Thoracic aorta endothelial cell (primary cell): ENCODE measurements at places on chromosomes 6 and 20. TPM values are rescaled to one million over a fixed set of nuclear protein-coding genes. Genes with fewer than 3 reads are reported as not detected.

Gene OLIG3
- not detected in 2 replicates for total RNA-seq

Gene WDR46
- total RNA-seq = 74.2 and 89.2 TPM in 2 replicates

Gene CAGE1
- total RNA-seq = under 0.01 and 0.07 TPM in 2 replicates

Gene PPP1R3D
- 6.5 and 7.5 TPM in 2 replicates for total RNA-seq

Gene COL11A2
- total RNA-seq = 0.13 and 0.29 TPM in 2 replicates

Gene SMOC2
- not detected in 2 replicates for total RNA-seq

Gene CFAP206
- total RNA-seq = 0.50 and 0.53 TPM in 2 replicates

Gene APCDD1L
- total RNA-seq = 0.14 and 0.40 TPM in 2 replicates

Gene LZTS3
- total RNA-seq = 1.9 and 3.2 TPM in 2 replicates

Gene NKX2-4
- not detected in 2 replicates for total RNA-seq

Gene NOTCH4
- 32.6 and 103 TPM in 2 replicates for total RNA-seq

Gene STMN3
- total RNA-seq = 3.5 and 6.1 TPM in 2 replicates

Gene CPNE5
- 4.4 and 9.3 TPM in 2 replicates for total RNA-seq

Gene NOX3
- not detected in 2 replicates for total RNA-seq

Gene SLC35F1
- not detected in 2 replicates for total RNA-seq
